ENCODE measurements at places on chromosomes 2 and 18.

DNA sequence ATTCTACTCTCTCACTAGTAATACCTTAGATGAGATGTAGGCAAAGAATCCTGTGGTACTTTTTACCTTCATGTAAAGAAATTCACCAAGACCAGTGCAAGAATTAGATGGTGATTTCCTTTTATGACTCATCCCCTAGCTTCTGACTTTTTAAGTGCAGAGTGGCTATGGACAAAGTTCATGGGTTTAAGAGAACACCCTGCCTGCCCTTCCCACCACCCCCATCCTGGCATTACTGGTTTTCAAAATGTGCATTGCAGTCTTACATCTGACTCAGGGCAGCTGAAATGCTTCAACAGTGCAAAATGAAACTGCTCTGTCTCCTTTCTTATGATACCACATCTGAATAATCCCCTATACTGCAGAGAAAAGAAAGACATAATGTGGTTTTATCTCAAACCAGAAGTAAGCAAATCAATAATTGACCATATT, 22.6 kb downstream of the MAIP1 start:
- no peak for DNase-seq

GRCh38 chr2:71460595-71461303, 7.4 kb downstream of the DYSF start:
- DNase-seq: no peak

DNA sequence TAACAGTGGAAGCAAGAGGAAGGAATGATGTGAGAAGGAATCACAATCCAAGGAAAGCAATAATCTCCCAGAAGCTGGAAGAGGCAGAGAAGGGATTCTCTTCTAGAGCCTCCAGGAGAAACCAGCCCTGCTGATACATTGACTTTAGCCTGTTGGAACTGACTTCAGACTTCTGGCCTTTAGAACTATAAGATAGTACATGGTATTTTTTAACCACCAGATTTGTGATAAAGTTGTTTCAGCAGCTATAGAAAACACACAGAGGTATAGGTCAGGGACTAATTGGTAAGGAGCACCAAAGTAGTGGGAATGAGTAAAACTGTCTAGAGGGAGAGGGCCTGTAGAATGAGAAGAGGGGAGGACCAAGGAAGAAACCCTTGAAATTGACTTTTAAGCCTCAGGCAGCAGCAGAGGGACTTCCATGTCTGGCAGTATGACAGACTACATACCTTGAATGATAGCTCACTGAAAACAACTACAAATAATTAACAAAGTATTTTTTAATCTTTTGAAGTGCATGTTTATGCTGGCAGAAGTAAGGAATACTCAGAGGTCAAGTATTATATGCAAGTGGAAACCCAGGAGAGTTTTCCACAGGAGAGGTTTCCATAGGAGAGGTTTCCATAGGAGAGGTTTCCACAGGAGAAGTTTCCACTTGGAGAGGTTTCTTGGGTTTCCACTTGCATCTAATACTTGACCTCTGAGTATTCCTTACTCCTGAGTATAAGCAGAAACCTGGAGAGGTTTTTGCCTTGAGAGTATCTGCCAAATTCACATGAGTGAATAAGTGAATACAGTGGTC, 33.8 kb upstream of the TMEM17 start:
- no peak for DNase-seq

DNA sequence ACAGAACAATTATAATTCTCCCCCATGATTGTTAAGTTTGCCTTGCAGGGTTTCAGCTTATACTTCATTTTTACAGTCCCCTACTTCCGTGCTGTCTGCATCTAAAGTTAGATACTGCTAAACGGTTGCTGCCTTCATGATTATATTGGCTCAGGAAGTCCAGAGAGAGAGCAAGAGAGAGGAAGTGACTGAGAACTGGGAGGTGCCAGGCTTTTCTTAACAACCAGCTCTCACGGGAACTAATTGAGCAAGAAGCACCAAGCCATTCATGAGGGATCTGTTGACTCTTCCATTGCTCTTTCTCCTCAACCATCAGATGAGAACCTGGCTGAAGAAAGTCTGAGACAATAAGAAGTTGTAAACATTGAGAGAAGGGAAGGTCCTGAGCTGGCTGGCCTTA, 125.5 kb upstream of the SIX2 start:
- no peak for DNase-seq

DNA sequence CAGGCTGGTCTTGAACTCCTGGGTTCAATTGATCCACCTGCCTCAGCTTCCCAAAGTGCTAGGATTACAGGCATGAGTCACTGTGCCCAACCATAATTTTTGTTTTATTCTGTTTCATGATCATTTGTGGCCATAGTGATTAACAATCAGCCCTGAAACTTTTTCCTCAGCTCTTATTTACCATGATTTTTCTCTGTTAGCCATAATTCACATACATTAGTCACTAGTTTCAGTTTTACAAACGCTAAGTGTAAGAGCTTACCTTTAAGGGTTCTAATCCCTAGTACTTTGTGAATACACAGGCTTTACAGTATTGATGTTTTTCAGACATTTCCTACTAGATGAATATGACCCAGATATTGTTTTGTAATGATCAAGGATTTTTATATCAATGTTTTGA, 216.1 kb downstream of the DPP4 start:
- DNase-seq: no peak

- DNase-seq: no peak
These were observed 31.0 kb downstream of the THSD7B start for GRCh38 chr2:136796339-136796738.

- DNase-seq: no peak
These were observed 37.2 kb upstream of the SNED1 start for GRCh38 chr2:240960971-240961876.
